Activated CD8-positive, alpha-beta T cell treated with anti-CD3 and anti-CD28 coated beads for 36 hours (primary cell): ENCODE measurements at places on chromosomes 13 and 19. TPM values are rescaled to one million over a fixed set of nuclear protein-coding genes. Genes with fewer than 3 reads are reported as not detected.

Gene BICRA
- total RNA-seq, result 8.7 TPM

Gene HPN
- total RNA-seq, result not detected

Gene UBL5
- total RNA-seq, result 313 TPM

GRCh38 chr19:49889687-49890348 lies 6.9 kb downstream of the IL4I1 start:
- peak; percentile 83 for DNase-seq

- no peak for DNase-seq
These were observed 1.9 kb downstream of the LTBP4 start for GRCh38 chr19:40603071-40603388.

GRCh38 chr19:30719189-30719998 lies 347.2 kb downstream of the ZNF536 start:
- peak; percentile 20 for DNase-seq

GRCh38 chr13:50713523-50714248 lies 129.8 kb downstream of the DLEU7 start:
- DNase-seq, result peak; percentile 41

GRCh38 chr13:110811771-110812120 lies 98.2 kb downstream of the ING1 start:
- peak; percentile 15 for DNase-seq

- peak; percentile 72 for DNase-seq
These were observed at the start of gene CLDND2 for GRCh38 chr19:51368366-51369282. Gene CLDND2, minus strand, starts transcription at chr19:51369003. Its CDS starts 426 bp downstream, at chr19:51368577.

- no peak for DNase-seq
These were observed 204.7 kb downstream of the SHISA2 start for GRCh38 chr13:25847145-25847544.

- DNase-seq, result no peak
These were observed 55.8 kb upstream of the RFXAP start for GRCh38 chr13:36763126-36763722.

DNA sequence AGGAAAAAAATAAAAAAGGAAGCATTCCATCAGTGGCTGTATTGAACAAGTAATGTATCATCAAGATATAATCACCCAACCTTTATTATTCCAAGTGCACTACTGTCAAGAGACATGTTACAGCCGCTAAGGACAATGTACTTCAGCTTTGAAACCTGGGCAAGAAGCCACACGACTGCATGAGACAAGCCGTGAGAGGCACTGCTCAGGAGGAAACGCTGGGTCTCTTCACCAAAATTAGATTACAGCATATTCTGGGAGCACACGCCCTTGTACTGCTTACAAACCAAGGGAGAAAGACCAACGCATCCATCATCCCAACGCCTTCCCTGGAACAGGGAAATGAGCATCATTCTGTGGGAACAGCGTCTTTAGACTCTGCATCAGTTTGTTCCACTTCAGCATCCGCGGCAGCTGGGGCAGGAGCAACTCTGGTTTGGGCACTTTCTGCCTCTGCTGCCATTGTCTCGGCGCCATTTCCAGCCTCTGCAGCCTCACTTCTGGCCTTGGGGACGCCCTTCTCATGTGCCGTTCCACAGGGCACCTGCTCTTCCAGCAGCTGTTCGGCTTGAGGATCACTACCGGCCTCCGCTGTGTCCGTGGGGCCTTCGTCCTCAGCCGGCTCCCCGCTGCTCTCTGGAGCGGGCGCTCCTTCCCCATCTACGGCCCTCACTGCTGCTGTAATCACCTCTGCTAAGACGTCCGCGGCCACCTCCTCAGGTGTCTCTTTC lies 22.4 kb upstream of the BRD4 start:
- no peak for DNase-seq

DNA sequence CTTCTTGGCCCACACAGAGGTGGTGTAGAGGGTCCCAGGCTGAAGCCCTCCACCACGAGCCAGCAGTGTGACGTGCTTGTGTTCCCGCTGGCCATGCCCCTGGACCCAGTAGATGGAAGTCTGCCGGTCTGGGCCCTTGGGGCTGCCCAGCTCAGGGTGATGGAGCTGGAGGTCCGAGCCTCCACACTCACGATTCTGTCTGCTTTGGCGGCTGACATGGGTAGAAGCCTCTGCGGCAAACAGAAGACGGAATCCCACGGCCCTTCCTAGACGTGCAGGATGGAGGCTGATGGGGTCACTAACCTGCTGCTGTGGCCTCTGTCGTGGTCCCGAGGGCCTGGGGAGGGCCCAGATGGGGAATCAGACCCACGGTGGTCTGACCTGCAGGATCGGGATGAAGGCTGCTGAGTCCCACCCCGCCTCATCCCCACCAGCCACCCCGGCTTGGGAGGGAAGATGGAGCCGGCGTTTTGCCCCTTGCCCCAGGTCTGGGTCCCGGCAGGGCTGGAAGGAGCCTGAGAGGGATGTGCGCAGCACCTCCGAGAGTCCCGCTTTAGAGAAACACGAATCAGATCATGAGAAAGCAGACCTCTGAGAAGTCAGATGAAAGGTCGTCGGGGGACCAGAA lies 4.4 kb downstream of the TMEM86B start:
- no peak for DNase-seq

DNA sequence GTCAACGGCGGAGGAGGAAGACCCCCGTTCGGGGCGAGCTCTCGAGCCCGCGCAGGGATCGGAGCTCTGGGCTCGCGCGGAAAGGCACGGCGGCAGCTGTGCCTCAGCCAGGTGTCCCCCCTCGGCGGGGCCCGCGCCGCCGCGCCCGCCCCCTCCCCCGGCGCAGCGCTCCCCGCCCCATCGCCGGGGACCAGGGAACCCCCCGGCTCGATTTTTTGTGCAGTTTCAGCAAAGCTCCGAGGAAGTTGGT lies 110.0 kb downstream of the KCNRG start:
- DNase-seq, result no peak

DNA sequence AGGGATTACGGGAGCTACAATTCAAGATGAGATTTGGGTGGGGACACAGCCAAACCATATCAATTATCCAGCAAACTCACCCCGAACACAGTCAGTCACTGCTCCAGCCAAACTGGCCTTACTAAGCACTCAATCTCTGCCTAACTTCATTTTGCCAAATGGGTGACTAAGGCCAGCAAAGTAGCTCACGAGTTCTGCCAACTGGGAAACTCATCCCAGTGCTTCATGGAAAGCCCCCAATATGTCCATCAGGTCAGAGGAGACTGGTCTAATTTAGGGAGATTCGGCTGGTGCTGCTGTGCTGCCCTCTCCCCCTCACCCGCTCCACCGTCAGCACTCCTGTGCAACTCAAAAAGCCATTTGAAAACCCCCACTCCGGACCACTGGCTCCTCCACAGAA lies 324.0 kb downstream of the FOXO1 start:
- DNase-seq, result no peak

GRCh38 chr19:40933025-40933424 lies 51.0 kb upstream of the CYP2A7 start:
- DNase-seq, result no peak

GRCh38 chr13:21181671-21182070 lies 5.2 kb downstream of the MRPL57 start:
- DNase-seq, result no peak

DNA sequence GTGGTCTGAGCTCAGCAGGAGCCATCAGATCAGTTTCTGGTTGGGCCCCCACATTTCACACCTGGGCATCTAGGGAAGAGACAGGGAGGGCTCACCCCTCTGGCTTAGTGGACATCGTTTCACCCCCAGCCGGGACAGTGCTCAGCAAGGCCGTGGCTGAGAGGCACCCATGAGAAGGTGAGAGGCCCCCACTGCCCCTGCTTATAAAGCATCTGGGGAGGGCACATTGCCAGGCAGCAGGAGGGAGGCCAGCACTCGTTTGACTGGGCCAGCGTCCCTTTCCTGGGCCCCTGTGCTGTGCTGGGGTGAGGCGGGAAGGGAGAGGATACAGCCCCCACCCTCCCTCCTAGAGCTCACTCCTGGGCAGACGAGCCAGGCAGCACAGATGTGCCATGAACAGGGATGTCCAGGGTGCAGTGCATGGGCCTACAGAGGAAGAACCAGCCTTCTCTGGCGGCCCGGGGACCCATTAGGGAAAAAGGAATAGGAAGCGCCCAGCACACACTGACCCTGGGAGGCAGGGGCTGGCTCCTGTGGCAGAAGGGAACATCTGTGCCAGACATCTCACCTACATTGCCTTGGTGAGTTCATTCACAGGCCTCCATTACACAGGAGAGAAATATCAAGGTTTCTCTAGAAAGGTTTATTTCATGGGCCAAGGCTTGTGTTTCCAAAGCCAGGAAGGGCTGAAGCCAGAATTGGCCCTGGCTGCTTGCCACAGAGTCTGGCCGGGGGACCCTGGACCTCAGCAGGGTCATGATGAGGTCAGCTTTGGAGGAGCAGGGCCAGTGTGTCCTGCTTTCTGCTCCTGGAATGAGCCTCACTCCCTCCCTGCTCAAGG lies 7.7 kb downstream of the AP1M1 start:
- no peak for DNase-seq

- peak; percentile 78 for DNase-seq
These were observed 1.2 kb downstream of the MKNK2 start for GRCh38 chr19:2049741-2050348.

DNA sequence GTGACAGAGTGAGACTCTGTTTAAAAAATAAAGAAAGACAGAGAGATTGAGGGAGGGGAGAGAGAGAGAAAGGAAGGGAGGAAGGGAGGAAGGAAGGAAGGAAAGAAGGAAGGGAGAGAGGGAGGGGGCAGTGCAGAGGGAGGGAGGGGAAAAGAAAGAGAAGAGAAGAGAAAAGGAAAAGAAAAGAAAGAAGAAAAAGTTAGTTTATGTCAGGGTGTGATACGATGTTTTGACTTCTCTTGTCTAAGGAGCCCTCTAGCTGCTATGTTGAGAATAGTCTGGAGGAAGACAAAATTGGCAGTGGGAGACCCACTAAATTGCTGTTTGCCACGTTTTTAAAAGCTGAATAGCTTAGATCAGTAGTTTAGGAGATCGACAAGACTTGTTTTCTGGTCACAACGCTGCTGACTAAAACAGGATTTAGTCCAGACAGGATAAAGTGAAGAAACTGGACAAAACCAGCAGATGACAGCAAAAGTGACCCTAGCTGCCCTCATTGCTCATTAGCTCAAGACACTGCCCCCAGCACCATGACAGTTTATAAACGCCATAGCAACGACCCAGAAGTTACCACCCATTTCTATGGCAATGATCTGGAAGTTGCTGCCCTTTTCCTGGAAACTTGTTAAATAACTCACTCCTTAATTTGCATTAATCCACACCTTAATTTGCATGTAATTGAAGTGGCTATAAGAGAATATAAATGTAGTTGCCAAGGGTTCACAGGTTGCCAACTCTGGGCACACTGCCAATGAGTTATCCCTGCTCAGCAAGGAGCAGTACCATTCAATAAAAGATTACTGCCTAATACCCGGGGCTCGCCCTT lies 11.1 kb downstream of the TEX101 start:
- DNase-seq, result no peak

DNA sequence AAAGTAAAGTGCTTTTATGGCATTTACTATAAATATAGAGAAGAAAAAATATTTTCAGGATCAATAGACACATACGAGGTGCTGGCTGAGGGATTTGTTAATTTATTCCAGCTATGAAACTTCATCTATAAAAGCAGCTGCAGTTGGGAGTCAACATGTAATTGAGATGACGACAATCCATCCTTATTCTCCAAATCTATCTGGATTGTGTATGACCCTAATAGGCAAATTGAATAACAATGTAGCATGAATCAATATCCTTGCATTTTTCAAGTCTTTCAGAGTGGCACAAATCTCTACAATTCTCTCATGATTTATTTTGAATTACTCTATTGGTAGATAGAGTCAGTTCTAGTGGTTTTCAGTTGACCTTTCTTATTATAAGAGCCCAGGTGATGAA lies 1296.5 kb upstream of the SPRY2 start:
- no peak for DNase-seq

- peak; percentile 97 for DNase-seq
These were observed at the start of gene SHKBP1 for GRCh38 chr19:40576585-40577451. Gene SHKBP1, plus strand, starts transcription at chr19:40576873. Its CDS starts 27 bp downstream, at chr19:40576900.
